Activated naive CD4-positive, alpha-beta T cell treated with anti-CD3 and anti-CD28 coated beads for 36 hours (primary cell): ENCODE measurements at places on chromosomes 7 and 10. TPM values are rescaled to one million over a fixed set of nuclear protein-coding genes. Genes with fewer than 3 reads are reported as not detected.

FAM24B gene
- 8.1 TPM for total RNA-seq

AP5Z1 gene
- total RNA-seq: 15.3 TPM

- no peak overlapping the region for H3K4me3 ChIP-seq
- H3K27me3 ChIP-seq: no peaks in the 10 kb centered on the region
- DNase-seq: no peak
- no peaks in the 10 kb centered on the region for H3K4me1 ChIP-seq
- peaks cover 11% of the 10 kb centered on the region for H3K36me3 ChIP-seq
These were observed 72.8 kb upstream of the PPIF start for GRCh38 chr10:79274279-79275104.

GRCh38 chr7:43141091-43141490 is 28.6 kb downstream of the HECW1 start:
- DNase-seq: no peak
- H3K27me3 ChIP-seq: peaks cover 27% of the 10 kb centered on the region
- H3K27ac ChIP-seq: no peak overlapping the region
- H3K4me3 ChIP-seq: no peak overlapping the region
- no peaks in the 10 kb centered on the region for H3K4me1 ChIP-seq

DNA sequence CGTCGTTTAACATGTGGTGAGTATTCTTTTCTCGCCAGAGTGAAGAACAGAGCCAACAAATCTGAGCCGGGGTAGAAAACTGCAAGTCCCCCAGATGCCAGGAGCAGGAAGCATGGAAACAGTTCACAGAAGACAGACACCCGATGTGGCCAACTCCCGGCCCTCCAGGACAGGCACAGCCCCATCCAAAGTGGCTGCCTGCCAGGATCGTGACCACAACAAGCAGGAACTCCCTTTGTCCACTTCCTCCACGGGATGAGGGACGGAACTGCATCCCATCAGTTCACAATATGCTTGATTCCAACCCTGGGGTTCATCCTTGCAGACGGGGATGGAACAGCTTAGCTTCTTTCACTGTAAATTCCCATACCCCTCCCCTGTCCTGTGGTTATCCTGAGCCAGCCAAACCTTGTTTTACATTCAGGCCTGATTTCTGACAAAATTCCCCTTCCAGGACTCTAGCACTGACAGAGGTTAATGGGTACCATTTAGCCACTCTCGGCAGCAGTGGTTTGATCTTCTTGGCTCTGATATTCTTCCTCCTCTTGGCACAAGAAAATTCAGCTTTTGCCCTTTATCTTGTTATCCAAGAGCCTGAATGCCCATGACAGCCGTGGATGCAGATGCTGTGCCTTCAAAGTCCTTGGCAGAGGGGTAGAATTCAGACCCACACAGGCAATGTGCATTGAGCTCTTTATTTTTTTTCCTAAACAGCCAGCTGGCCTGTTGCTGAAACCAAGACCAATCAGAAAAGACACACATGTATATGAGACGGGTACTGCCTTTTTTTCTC is 105.5 kb upstream of the FAM204A start:
- no peak overlapping the region for H3K4me3 ChIP-seq
- peaks cover 13% of the 10 kb centered on the region for H3K27me3 ChIP-seq
- H3K36me3 ChIP-seq: no peaks in the 10 kb centered on the region
- no peaks in the 10 kb centered on the region for H3K4me1 ChIP-seq
- no peak overlapping the region for H3K27ac ChIP-seq
- no peak for DNase-seq

DNA sequence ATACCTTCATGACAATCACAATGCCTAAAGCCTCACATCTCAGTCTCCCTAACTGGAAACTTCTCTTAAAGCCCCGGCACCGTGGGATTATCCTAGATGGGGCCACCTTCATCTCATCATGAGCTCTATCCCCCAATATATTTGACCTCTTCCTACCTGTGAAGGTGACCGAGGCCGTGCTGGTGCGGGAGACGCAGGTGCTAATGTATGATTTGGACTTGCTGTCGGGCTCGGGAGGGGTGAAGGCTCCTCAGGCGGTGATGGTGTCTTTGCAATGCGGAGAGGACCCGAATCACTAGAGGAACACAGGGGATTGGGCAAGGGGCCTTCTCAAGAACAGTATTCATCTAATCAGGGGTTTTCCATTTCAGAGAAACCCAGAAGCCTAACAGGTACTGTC is 168.4 kb downstream of the AMPH start:
- H3K36me3 ChIP-seq: peaks cover 2% of the 10 kb centered on the region
- peaks cover 19% of the 10 kb centered on the region for H3K4me1 ChIP-seq
- H3K4me3 ChIP-seq: no peak overlapping the region
- no peak overlapping the region for H3K27ac ChIP-seq

GRCh38 chr7:2809903-2810625 is 34.0 kb downstream of the GNA12 start:
- no peak overlapping the region for H3K27ac ChIP-seq
- H3K36me3 ChIP-seq: peaks cover 2% of the 10 kb centered on the region
- no peak overlapping the region for H3K4me3 ChIP-seq
- DNase-seq: no peak

DNA sequence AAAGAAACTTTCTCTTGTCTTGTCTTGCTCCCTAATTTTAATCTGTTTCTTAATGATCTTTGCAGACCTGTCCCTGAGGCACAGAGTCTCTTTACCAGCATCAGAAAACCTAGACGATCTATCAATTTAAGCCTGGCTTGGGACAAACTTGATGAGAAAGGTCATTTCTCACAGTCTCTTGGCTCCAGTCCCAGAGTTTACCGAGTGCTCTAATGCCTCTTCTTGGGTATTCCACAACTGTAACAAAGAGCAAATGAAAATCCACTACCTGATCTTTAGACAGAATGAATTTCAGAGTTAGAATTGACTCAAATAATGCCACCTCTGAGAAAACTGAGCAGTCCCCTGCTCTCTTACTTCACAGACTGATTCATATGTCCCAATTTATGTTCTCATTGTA is 106.4 kb upstream of the DNAJB12 start:
- no peak overlapping the region for H3K27ac ChIP-seq
- H3K4me3 ChIP-seq: no peak overlapping the region
- H3K36me3 ChIP-seq: no peaks in the 10 kb centered on the region
- DNase-seq: no peak

DNA sequence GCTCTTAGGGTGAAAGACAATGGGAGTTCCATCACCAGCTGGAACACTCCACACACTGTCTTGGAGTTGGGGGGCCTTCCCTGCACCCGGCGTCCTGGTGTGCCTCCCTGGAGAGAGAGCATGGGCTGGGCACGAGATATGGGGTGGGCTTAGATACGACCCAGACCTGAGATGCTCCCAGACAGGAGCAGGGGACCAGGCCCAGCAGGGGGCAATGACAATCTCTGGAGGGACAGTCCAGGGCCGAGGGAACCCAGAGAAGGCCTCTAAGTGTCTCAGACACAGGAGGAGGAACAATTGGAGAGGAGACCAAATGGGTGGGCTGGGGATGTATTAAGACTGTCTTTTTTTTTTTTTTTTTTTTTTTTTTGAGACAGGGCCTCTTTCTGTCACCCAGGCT is 40.0 kb downstream of the MYL10 start:
- H3K27ac ChIP-seq: no peak overlapping the region
- H3K4me3 ChIP-seq: no peak overlapping the region
- no peaks in the 10 kb centered on the region for H3K27me3 ChIP-seq
- H3K36me3 ChIP-seq: no peaks in the 10 kb centered on the region
- DNase-seq: no peak
- no peaks in the 10 kb centered on the region for H3K4me1 ChIP-seq

DNA sequence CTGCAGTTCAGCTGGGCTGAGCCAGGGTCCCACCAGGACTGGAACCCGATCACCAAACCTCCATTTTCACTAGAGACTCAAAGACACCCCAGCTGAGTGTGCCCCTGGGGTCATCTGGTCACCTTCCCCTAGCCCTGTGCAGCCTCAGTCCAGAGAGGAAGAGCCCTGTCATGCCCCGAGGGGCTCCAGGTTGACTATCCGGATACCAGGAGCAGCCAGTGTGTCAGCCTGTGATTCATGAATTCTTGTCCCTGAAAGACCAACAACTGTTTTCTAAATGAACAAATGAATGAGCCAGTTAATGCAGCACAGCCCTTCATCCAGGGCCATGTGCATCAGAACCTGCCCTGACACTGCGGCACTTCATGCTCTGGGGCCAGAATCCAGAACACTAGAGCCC is 201.9 kb upstream of the TCERG1L start:
- no peaks in the 10 kb centered on the region for H3K36me3 ChIP-seq
- peaks cover 2% of the 10 kb centered on the region for H3K27me3 ChIP-seq
- H3K4me3 ChIP-seq: no peak overlapping the region
- H3K4me1 ChIP-seq: no peaks in the 10 kb centered on the region
- no peak overlapping the region for H3K27ac ChIP-seq
